Caco-2 (cell line): ENCODE measurements at places on chromosomes 2 and 18.

DNA sequence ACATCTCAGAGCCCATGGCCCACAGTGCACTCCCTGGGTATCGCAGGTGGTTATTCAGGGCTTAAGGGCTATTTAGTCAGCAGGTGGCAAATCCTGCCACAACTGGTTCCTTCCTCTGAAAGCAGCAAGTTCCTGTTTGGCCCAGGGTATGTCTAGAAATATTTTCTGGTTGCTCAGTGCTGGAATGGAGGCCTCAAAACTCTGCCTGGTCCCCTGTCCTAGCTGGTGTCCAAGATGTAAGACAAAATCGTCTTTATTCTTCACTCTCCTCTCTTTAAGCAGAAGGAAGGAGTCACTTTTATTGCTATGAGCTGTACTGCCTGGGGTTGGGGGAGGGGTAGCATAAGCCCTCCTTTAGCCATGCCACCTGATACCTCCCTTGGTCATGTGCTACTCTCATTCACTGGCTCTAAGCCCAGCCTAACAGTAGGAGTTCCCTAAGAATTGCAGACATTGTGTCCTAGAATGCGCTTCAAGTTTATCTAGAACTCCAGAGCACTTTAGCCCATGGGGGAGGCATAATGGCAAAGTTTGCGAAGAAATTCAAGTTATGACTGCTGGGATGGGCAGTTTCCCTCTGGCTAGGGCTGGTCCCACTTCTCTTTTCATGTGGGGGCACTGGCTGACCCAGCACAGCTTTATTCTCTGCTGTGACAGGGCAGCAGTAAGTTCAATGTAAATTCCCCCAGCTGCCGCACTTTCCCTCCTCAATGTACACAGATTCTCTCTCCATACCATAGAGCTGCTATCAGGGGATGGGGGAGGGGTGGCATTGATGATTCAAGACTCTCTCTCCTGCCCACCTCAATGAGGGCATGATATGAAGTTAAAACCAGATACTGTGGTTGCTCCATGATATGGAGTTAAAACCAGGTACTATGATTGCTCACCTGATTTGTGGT lies 27.1 kb upstream of the CWC22 start:
- DNase-seq, result no peak

DNA sequence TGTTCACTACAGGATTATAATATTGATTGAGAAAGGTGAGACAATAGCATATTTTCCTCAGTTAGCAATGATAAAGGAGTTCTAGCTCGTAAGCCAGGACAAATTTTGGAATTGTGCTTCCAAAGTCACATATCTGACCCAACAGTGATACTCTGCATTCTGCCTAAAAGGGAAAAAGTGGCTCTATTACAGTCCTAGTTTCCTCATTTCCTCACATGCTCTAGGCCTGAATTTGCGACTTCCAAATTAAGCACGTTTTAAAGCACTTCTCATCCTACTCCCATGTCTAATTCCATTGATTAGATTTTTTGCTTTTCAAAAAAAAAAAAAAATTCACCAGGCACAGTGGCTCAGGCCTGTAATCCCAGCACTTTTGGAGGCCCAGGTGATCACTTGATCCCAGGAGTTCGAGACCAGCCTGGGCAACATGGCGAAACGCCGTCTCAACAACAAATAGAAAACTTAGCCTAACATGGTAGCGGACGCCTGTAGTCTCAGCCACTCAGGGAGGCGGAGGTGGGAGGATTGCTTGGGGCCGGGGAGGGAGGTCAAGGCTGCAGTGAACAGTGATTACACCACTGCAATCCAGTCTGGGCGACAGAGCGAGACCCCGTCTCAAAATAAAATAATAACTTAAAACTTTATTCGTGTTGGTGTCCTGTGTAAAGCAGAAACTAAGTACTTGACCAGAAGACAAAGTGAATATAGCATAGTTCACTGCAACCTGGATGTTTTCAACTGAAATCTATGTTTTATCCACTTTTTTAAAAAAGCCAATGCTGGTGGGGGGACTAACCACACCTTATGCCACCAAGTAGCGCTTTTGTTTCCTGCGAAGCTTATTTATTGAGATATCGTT lies 1.5 kb downstream of the ESCO1 start:
- peak; percentile 63 for DNase-seq

GRCh38 chr2:128777196-128778035 lies 458.7 kb upstream of the HS6ST1 start:
- DNase-seq, result no peak

GRCh38 chr2:39379643-39380524 lies 57.2 kb downstream of the MAP4K3 start:
- no peak for DNase-seq

- peak; percentile 82 for DNase-seq
Observed at GRCh38 chr2:30191819-30192271, 39.5 kb upstream of the LBH start.

- no peak for DNase-seq
Observed at GRCh38 chr2:40199771-40200170, 252.1 kb downstream of the SLC8A1 start.

- DNase-seq, result no peak
Observed at GRCh38 chr2:23312996-23313606, 71.9 kb upstream of the KLHL29 start.

DNA sequence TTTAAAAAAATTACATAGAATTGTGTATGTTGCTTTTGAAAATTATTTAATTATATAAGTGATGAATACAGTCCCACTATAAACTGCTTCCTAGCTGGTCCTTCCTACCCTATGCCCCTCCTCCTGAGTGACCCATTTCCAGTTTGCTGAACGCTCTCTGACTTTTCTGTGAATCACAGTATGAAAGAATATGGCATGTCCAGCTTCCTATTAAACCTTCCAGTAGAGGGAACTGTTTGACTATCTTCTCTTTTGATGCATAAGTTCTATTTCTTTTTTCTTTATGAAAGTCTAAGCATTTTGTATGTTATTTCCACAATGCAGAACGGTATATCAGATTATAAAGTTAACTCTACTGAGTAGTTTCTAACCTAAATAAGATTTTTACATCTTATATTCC lies 41.3 kb downstream of the PSMG2 start:
- no peak for DNase-seq

- DNase-seq, result no peak
Observed at GRCh38 chr2:157304811-157305722, 20.6 kb downstream of the ERMN start.

- no peak for DNase-seq
Observed at GRCh38 chr18:40878371-40878770, 1076.7 kb upstream of the PIK3C3 start.

DNA sequence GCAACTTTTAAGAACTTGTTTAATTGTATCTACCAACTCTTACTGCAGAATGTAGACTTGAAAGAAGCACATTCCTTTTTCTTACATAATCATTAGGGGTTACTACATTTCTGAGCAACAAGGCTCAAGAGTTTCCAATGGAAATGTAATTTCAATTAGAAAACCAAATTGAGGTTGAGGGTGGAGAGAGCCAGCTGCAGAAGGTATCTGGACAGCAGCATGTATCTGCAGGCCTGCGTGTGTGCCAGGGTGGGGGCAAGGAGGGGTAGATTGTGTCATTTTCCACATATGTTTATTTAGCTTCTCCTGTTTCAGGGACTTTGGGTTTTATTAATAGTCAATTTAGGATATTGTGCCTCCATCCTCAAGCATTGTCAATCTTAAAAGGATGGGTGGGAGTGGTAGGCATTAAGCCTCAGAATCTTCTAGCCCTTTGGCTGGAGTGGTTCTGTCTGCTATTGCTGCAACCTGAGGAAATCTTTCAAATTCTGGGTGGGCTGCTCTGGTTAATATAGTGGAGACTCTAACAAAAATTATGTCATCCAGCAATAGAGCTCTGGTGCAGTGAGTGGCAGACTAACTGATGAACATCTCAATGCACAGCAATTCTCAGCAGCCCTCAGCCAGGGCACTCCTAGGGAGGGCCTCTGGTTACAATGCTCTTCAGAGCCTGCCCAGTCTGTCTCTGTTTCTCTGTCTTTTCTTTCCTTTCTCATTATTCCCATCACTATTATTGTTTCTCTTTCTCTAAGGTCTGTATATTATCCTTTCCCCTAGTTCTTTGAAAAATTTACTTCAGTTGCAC lies 151.4 kb downstream of the RPIA start:
- DNase-seq, result no peak

DNA sequence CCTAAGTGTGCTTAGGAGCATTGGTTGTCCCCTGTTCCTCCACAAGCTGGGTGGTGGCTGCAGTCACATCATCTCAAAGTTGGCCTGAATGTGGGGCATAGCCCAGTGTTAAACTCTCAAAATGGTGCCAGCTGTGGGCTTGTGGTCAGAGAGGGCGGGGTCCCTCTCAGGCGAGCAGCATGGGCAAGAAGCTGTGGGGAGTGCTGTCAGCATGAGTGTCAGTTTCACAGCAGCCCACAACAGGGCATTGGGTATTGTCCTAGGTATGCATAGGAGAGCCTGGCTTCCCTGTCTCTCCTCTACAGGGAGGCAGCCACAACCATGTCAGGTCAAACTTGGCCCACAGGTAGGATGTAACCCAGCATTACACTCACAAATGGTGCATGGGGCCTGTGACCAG lies 285.6 kb upstream of the THSD7B start:
- no peak for DNase-seq

DNA sequence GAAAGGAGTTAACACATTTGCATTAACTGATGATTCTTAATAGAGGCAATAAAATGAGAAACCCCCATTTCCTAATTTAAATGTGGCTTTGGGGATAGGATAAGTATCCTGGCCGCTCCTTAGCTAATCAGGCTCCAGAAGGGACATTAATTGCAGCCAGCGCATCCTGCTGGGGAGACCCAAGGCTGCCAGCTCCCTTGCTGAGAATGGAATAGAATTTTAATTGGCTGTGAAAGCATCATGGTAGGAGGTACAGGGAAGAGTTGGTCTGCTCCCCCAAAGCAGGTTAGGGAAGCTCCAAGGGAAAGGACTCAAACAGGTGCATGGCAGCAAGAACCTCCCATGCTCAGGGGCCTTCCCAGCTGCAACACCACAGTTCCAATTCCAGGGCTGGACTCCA lies 71.4 kb downstream of the MARCHF4 start:
- DNase-seq, result no peak

DNA sequence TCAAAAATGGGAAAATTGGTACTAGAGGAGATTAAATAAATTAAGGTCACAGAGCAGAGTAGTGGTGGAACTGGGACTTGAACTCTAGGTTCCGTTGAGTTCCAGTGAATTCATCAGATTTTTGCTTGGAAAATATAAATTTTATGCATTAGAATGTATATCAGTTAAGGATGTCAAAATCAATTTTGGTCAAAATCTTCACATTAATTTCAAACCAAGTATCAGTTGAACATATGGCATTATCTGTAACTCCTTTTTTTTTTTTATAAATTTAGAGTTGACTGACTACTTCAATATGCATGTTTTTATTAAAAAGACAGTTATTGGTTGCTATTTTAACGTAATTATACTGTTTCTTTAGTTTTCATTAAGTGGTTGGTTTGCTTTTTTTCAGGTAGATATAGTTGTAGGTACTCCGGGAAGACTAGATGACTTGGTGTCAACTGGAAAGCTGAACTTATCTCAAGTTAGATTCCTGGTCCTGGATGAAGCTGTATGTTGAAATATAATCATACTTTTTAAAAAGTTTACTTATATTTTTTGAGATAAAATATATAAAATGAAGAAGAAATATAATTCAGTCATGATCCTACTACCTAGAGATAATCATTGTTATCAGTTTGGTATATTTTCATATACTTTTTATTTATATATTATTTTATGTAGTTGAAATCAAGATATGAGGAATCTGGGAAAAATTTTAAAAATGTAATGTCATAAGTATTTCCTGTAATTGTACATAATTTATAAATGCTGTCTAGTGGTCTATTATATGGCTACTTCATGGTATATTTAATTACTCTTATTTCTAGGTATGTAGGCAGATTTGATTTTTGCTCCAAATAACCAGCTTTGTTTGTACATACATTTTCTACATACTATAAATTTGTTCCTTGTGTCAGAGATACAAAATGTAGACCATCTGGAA lies 25.4 kb downstream of the DDX1 start:
- no peak for DNase-seq

- no peak for DNase-seq
Observed at GRCh38 chr18:79379931-79380815, 15.6 kb upstream of the NFATC1 start.
